Activated naive CD8-positive, alpha-beta T cell treated with anti-CD3 and anti-CD28 coated beads, Interleukin-2, amount 50 U/mL, for 16 hours (primary cell): ENCODE measurements at places on chromosomes 2 and 18.

GRCh38 chr18:45255197-45255890 is 359.9 kb upstream of the SLC14A2 start:
- no peak for DNase-seq

- DNase-seq = no peak
These were observed 73.8 kb downstream of the CLHC1 start for GRCh38 chr2:55158111-55158814.

GRCh38 chr2:223055836-223056235 is 3.8 kb downstream of the KCNE4 start:
- no peak for DNase-seq

DNA sequence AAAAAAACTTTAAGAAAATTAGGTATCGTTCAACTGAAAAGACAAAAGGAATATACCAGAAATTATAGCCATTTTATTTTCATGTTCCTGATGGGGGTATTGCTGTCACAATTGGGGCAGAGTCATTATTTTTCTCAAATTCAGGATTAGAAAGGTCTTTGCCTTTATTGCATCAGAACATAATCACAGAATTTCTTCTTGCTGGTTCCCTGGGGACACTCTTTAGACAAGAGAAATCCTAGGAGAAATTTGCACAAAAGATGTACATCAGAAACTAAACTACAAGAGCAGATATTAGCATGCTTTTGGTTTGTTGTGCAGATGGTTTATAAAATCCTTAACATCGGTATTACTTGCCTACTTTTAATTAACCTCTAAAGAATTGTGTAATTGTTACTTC is 103.2 kb downstream of the NCOA1 start:
- no peak for DNase-seq

- DNase-seq = no peak
These were observed 49.0 kb downstream of the MARCO start for GRCh38 chr2:118990757-118991545.

- DNase-seq = no peak
These were observed 221.0 kb downstream of the OSR1 start for GRCh38 chr2:19137433-19137832.

GRCh38 chr2:144467502-144468137 is 52.3 kb downstream of the ZEB2 start:
- no peak for DNase-seq

GRCh38 chr2:38213619-38214167 is 137.7 kb upstream of the CYP1B1 start:
- DNase-seq = no peak

DNA sequence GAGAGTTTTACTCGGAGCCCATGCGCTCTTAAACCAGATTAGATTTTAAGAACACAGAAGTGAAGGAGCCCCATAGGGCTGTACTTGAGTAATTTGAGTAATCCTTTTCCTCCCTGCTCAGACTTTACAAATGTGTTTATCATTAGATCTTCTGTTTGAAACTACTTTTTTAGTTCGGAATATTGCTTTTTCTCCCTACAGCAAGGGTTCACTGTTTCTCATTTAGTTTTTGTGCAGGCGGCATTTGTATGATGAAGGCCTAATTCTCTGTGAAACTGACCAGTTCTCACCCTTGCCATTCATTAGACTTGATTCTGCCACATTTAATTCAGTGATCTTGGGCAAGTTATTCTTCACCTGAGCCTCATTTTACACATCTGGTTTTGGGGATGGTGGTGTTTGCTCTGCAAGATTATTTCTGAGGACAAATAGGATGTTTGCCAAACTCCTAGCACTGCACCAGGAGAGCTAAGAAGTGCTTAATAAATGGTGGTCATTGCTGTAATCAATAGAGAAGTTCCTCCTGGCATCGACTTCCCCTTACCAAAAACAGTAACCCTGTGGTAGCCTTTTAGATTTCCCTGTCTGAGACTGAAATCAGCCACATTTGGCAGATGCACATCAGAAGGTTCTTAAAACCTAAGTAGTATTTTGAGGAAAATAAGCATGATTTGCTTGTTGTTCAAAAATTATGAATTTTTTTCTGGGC is 2.2 kb downstream of the B3GNT2 start:
- DNase-seq = no peak

GRCh38 chr2:175064797-175065196 is 59.6 kb upstream of the CHN1 start:
- DNase-seq = no peak

DNA sequence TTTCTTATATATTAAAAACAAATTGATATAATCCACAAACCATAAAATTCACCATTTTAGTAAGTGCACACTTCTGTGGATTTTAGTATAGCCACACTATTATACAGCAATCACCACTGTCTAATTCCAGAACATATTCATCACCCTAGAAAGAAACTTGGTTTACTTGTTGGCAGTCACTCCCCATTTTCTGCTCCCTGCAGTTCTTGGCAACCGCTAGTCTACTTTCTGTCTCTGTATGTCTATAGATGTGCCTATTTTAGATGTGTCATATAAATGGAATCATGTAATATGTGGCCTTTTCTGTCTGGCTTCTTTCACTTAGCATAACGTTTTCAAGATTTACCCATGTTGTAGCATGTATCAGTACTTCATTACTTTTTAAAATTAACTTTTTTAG is 5.7 kb downstream of the CKAP2L start:
- no peak for DNase-seq

GRCh38 chr2:101893681-101894381 is 97.9 kb upstream of the IL1R2 start:
- DNase-seq = no peak

GRCh38 chr18:45104049-45104395 is 423.3 kb downstream of the SETBP1 start:
- DNase-seq = no peak

GRCh38 chr18:55918444-55918843 is 330.5 kb upstream of the TCF4 start:
- DNase-seq = no peak

GRCh38 chr2:121489284-121489683 is 41.4 kb upstream of the RNU4ATAC start:
- DNase-seq = no peak

DNA sequence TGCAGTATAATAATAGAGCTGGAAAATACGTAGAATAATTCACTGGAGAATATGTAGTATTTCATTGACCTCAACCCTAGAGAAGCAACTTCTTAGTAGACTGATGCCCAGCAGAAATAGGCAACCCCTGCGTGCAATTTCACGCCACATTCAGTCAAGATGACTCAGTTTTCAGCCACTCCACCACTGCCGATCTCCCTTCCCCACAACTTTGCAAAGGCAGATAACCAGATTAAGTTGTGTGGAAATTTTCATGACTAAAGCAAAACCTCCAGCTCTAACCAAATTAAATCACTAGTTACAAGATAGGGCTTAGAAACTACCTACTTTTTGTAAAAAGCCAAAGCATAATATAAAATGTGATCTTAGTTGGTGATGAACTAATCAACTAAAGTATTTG is 63.3 kb upstream of the STK17B start:
- no peak for DNase-seq

DNA sequence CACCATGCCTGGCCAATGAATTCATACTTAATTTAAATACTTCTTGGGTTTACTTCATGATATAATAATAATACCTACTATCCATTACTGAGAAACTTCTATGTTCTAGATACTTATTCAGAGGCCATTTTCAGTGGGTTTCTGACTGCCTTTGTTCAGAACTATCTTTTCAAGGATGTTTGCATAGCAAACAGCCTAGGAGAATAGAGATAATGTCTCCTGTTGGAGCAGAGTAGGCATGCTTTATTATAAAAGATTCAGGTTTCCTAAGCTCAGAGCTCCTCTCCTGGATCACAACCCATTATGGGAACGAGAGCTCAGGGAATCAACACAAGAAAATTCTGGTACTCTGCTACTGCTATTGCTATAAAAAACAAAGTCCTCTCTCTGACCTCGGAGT is 11.1 kb downstream of the FASTKD1 start:
- DNase-seq = no peak
